ENCODE measurements at places on chromosomes 6 and 20.

DNA sequence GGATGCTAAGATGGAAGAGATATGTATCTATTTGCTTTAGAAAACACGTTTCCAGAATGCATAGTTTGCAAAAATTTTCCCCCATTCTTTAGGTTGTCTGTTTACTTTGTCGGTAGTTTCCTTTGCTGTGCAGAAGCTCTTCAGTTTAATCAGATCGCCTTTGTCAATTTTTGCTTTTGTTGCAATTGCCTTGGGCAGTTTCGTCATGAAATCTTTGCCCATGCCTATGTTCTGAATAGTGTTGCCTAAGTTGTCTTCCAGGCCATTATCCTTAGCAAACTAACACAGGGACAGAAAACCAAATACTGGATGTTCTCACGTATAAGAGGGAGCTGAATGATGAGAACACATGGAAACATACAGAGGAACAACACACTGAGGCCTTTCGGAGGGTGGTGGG is 454.2 kb upstream of the SLC35B3 start:
- DNase-seq, result no peak

DNA sequence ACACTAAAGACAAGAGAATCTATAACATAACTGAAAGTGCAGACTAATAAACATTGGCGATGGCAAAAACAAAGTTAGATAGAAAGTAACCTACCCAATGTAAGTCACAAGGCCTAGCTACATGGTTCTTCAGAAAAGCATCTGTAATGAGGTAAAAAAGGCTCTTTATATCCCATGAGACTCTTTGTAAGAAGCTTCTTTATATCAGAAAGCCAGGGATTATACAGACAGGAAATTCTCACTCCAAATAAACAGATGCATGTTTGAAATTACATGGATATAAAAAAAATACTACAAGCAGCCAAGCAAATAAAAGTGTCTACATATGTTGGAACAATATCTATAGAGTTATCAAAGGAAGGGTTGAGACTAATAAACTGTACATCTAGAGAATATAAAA is 284.9 kb upstream of the NRSN1 start:
- no peak for DNase-seq

DNA sequence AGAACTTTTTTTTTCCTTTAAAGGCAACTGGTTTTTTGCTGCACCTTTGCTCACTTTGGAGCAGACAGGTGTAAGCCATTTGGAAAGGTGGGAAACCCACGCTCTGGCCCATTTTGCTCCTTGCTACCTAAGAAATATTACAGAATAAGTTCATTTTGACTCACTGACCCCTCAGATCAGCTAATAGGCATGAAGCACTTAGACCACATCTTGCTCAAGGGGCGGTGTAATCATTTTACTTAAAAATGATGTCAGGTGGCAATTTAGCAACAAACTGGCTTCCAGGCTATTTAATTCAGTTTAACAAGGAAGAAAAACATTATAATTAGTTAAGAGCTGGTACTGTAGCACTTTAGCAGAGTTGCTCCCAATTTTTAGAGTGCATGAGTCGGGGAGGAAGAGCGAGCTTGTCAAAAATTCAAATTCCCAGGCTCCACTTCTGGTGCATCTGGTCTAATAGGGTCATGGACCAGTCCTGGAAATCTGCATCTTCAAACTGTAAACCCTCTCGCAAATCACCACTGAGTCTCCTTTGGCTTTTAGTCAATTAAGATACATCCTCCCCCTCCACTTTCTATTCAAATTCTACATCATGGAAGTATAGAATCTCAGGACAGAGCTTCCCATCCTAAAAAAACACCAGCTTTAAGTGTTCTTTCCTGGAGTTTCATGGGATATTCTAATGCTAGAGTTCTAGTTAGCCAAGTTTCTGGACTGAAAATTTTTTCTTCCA is 38.2 kb downstream of the JAG1 start:
- DNase-seq, result no peak

- DNase-seq, result no peak
Measured at GRCh38 chr6:166228839-166229528, 61.3 kb upstream of the TBXT start.

DNA sequence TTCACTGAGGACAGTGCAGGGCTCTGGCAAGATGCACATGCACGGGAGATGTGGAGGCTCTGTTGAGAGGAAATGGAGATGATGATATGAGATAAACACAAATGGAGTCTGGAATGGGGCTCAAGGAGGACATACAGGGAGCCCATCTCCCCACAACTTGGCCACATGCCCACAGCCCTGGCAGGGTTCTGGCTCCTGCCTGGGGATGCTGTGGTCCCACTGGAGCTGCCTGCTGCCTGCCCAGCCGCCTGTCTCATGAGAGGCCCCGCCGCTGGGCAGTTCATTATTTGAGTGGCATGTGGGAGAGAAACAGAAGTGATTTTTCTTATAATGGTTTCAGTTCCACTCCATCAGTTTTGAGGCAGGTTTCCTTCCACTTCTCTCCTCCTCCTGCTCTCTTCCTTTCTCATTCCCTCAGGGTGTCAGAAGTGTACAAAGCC is 133.6 kb upstream of the TRAF3IP2 start:
- DNase-seq, result no peak

GRCh38 chr6:25831532-25832306 is at the start of gene SLC17A1:
SLC17A1 (minus strand) TSS chr6:25832052; CDS start chr6:25830557, 1,495 bp downstream.
- DNase-seq, result no peak

DNA sequence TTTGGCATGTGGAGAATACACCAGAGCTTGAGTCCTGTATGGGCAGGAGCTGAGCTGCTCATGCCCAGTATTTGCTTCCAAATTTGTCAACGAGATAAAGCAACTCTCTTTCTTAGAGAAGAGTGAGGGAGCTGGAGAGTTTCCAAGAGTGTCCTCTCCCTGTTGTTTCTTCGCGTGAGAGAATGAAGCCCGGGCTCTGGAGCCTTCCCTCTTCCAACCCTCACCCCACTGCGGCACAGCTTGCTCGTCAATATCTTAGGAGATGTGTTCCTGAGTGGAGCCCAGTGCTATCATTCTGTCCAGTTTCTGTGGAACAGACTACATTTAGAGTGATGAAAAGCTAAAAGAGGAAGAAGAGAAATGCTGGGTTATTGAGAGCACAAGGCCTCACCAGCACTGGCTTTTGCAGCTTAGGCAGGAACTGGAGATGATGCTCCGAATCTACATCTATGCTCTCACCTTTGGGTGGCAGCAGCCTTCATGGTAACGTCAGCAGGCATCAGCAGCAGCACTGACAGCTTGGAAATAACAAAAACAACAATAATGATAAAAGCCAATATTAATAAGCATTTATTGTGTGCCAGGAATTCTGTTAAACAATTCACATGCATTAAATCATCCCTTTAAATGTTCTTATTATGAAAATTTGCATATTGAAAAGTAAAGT is 66.5 kb upstream of the TFB1M start:
- no peak for DNase-seq

DNA sequence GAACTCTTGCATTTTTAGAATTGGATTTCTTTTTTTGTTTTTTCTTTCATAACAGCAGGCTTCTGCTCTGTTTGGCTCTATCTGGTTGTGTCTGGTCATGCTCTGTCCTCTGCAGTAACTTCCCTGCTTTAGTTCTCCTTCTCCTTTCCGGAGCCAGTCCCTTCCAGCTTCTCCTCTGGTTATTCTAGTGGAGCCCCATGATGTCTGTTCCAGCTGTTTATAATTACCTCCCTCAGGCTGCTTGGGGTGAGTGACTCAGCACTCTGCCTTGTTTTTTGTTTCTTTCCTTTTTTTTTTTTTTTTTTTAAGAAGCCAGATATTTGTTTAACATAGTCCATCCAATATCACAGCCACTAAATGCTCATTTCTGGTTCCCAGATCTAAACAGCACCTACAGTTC is 409.6 kb downstream of the MAFB start:
- DNase-seq, result no peak

DNA sequence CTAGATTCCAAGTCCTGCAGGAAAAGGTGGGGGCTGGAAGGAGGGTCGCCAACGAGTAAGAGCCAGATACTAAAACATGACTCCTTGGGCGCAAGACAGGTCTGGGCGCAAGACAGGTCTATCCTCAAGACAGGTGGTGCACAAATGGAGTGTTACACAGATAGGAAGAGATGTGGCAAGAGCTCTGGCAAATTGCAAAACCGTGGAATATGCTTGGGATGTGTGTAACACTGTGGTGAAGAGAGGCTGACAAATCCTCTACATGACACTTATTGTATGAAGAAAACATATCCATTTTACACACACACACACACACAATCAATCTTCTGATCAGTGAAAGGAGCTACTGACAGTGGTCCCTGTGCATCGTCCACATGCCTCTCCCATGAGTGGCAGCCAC is 77.6 kb downstream of the TBC1D7 start:
- no peak for DNase-seq

DNA sequence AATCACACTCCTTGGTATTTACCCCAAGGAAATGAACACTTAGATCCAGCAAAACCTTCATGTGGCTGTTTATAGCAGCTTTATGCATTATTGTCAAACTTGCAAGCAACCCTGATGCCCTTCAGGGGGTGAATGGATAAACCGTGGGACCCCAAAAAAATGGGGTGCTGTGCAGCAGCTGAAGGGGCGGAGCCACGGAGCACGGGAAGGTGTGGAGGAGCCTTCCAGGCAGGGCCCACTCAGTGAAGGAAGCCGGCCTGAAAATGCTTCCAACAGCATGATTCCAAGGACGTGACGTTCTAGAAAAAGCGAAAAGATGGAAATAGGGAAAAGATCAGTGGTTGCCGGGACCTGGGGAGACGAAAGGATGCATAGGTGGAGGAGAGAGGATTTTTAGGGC is 25.6 kb upstream of the FRMD1 start:
- no peak for DNase-seq

DNA sequence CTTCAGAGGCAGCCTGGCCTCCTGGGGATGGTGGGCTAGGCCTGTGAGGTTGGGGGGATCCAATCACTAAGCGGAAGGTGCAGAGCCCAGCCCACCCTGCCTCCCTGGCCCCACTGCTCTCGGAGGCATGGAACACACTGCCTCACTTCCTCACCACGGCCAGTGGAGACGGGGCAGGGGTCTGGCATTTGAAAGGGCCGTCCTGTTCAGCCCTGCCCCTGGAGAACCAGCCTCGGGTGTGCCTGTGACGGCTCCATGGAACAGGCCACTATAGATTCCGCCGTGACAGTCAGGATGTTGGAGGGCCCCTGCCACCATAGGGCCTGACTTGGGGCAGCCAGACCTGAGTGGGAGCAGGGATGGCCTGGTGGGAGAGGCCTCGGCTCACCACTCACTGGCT is 110.2 kb downstream of the DACT2 start:
- no peak for DNase-seq

GRCh38 chr6:22530506-22530905 is 38.9 kb upstream of the HDGFL1 start:
- no peak for DNase-seq

GRCh38 chr6:139145661-139146060 is 10.8 kb downstream of the HECA start:
- no peak for DNase-seq

GRCh38 chr6:104887350-104887749 is 27.6 kb upstream of the HACE1 start:
- DNase-seq, result no peak

- DNase-seq, result no peak
Measured at GRCh38 chr6:167098825-167099225, 24.1 kb upstream of the CCR6 start.

DNA sequence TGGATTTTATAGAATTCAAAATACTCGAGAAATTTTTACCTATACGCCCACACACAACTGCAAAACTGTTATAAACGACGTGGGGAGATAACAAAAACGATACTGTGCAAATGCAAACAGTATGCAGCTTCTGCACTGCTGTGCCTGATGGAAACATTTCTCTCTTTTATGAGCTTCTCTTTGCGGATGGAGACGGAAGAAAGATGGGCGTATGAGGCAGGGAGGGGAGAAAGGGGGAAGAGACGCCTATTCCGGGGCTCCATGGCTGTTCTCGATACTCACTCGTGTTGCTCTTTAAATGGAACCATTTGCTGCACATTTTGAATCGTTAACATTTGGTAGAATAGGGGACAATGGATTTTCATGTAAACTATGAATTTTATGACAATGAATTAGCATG is 69.1 kb upstream of the EXOC2 start:
- no peak for DNase-seq

- no peak for DNase-seq
Measured at GRCh38 chr6:144295211-144295610, 10.1 kb downstream of the UTRN start.

DNA sequence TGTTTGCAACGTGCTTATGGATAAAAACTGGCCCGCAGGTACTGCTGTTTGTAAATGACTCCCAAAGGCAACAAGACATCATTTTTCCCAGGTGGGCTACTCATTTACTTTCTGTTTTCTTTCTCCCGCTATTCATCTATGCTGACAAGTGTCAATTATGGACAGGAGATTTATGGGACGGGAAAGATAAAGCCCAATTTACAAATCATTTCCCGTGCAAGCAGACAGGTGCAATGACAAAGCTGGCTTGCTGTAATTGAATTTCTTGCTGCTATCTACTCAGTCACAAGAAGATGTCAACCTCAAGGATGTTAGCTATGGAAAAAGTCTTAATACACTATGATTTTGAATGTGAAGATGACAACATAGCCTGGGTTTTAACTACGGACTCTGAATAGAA is 125.5 kb downstream of the EPHA7 start:
- no peak for DNase-seq

DNA sequence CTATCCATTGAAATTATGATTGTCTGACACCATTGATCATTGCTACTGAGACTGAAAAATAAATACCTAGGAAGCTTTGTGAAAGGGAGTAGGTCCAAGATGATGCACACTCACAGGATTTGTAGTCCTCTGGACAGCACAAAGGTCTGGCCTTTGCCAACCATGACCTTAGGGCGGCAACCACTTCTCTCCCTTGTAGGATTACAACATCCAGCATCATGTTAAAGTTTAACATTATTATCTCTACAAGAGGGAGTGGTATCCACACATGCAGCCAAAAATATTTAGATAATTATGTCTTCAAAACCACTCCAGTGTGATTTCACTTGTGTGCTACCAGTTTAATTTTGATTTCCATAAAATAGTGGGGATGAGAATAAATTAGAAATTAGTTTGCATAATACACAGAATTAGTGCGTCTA is 51.1 kb upstream of the NHSL1 start:
- DNase-seq, result no peak

DNA sequence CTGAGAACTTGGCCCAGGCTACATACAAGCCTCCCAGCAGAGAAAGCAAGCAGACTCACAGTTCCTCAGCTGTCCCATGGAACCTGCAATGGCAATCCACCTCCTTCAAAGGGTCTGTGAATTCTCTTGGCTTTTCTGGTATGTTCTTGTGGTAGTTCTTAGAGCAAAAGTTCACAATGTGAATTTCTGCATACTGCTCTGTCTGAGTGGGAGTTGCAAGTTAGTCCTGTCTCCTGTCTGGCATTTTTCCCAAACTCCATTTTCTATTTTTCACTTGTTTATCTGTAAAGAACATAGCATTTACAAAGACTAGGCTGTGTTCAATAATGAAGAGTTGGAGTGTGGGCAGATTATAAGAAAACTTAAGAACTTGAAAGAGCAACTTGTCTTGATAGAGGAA is 269.9 kb downstream of the BCKDHB start:
- DNase-seq, result no peak

DNA sequence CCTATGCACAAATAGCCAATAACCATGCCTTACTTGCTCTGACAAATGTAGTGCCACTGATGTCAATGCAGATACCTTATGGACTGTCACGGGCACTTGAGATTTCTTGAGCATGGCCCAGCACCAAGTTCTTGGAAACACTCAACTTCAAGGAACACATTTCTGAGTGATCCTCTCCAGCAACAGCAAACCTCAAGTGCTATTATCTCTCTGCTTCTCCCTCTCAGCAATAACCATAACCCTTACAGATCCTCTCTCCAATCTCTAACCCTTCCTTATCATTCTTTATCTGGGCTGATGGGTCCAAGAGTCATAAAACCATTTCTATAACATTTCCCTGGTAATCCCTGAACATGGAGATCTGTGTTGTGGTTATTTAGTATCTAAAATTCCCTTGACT is 266.9 kb upstream of the STXBP5 start:
- DNase-seq, result no peak

Data from stimulated activated CD4-positive, alpha-beta T cell treated with anti-CD3 and anti-CD28 coated beads, Interleukin-1b, Interleukin-23, amount 100 ng/mL, for 48 hours (primary cell).